ENCODE measurements at places on chromosomes 6 and 20.

- DNase-seq = no peak
Observed at GRCh38 chr6:17470202-17470937, 77.0 kb downstream of the CAP2 start.

DNA sequence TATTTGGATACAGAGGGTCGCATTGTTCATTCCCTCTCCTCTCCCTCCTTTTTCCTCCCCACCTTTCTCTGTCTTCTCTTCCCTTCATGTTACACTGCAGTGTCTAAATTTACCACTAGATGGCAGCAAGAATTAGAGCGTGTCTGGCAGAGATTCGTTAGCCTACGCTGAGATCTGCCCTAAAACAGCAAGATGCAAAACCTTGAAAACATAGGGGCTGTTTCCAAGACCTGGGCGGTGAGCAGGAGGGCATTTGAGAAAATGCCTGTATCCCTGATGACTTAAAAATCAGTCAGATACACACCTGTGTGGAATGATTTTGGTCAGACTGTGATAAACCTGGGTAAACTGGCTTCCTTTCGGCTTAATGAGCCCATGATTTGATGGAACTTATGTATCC, 101.5 kb upstream of the ISM1 start:
- peak; percentile 61 for DNase-seq

GRCh38 chr6:35919827-35920751, 809 bp downstream of the SRPK1 start:
- peak; percentile 88 for DNase-seq

DNA sequence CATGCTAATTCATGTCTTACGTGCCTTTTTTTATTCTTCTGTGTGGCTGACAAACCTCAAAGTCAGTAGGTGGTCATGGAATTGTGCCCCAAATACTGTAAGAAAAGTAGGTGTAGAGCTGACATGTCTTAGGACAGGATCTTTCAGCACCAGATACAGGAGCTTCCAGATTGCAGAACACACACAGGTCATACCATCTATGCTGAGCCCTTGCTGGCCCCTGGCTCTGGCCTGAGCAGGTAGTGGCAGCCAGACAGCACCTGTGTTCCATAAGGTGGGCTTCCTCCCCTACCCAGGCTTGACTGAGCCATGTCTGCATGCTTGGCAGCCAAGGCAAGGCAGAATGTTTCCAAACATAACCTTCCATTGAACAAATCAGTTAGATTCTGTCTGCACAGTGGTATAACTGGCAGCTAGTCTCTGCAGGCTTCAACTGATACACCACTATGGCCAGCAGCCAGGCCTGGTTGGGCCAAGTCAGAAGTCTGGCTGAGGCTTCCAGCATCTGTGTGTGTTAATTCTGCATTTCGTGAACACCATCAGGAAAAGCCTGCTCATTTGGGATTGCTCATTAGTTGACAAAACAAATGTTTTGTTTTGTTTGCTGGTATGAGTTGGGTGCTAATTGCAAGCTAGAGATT, 366.5 kb downstream of the FOXA2 start:
- DNase-seq = no peak

- DNase-seq = peak; percentile 96
Observed at GRCh38 chr20:50292591-50293283, 102.1 kb downstream of the CEBPB start.

DNA sequence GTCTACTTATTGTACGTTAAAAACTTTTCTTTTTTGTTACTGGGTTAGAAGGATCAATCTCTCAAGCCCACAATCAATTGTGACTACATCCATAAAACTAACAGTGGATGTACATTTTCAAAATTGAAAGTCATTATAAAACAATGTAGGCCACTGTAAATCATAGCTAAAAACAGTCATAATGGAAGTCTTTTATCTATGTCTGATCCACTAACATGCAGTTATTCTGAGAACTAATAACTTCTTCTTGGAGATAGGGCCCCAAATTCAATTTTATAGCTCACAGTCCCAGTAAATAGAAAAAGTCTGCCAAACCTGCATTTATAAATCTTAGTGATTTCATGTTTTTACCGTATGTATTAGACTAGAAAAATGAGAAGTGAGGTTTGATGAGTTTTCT, 187.3 kb upstream of the MMS22L start:
- no peak for DNase-seq

DNA sequence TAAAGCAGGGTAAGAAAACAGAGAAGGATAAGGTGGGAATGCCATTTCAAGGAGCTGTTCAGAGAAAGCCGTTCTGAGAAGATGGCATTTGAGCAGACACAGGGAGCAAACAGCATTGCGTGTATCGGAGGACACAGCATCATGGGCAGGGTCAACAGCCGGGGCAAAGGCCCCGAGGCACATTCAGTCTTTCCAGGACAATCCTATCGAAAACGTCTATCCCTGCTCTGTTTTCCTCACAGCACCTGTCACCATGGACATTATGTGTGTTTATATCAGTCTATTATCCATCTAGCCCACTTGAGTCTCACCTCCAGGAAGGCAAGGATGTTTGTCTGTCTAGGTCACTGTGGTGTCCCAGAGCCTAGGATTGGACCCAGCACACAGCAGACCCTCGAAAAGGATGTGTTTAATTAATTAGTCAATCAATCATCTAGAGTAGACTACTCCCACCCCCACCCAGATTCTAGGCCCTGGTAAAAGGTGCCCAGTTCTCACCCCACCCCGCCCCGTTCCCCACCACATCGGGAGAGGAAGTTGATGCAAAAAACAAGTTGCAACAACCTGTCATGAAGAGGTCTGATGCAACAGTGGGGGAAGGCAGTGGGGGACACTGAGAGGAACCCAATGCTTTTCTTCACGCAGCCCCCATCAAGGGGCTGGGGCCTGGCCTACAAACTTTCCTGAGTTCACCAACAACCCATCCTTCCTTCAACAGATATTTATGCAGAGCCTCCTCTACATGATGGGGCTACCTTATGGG, 66.6 kb downstream of the PREX1 start:
- no peak for DNase-seq

DNA sequence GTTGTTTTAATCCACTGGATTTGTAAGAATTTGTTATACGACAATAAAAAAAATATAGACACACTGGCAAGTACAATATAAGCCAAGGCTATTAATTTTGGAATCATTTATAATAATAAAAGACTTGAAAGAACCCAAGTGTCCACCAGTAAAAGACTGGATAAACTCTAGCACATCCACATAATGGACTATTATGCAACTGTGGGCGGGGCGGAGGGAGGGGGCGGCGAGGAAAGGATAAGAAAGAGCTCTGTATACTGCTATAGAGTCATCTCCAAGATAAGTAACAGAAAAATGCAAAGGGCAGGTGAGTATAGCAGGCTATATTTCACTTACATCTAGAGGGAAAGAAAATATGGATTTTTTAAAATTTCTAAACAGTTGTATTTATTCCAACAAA, 123.3 kb downstream of the TBC1D32 start:
- no peak for DNase-seq

DNA sequence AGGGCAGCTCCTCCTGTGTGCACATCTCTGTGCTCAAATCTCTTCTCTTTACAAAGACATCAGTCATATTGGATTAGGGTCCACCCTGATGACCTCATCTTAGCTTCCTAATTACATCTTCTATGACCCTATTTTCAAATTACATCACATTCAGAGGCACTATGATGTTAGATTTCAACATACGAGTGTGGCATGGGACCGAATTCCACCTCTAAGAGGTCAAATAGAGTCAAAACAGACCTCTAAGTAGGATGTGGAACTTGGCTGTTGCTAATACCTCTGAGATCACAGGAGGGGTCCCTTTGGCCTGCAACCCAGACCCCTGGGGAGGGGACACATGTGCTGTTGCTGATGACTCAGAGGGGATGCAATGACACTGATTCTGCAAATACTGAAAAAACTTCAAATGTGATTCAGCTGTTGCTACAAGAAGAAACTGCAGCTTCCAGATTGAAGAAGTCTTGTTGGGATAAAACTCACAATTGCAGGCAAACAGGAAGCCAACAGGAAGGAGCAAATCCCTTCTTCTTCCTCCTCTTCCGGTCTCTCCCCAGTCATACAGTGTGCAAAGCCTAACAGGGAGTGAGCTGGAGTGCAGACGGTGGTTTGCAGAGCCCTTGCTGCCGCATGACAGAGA, 216.2 kb downstream of the MYLK4 start:
- DNase-seq = no peak

DNA sequence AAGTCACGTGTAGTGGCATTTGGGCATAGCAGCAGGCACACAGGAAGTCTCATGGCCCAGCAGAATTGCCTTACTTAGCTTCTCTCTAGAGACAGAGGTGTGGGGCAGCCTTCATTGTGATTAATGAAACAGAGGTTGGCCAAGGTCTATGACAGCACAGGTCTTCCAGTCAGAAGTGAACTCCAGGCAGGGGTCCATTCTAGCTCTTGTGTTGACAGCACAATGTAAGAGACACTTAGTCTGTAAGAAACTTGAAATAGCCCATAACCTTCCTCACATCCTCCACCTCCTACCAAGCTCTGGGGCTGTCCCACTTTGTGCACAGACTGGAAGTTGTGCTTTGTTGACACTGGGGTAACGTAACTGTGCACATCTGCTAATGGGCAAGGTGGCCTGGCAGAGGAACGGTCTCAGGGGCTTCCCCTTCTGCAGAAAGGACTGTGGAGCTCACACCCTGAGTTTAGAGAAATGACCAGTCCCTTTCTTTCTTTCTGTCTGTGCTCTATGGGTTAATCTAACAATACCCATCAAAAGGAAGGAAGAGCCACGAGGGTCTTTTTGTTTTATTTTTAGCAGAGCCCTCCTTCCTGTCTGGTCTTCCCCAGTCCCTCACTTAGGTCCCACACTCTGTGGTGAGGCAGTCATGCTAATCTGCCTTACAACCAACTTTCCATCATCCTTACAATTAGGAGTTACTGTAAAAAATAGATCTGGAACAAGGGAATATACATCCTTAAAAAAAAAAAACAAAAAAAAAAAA, 35.6 kb upstream of the TAGAP start:
- no peak for DNase-seq

DNA sequence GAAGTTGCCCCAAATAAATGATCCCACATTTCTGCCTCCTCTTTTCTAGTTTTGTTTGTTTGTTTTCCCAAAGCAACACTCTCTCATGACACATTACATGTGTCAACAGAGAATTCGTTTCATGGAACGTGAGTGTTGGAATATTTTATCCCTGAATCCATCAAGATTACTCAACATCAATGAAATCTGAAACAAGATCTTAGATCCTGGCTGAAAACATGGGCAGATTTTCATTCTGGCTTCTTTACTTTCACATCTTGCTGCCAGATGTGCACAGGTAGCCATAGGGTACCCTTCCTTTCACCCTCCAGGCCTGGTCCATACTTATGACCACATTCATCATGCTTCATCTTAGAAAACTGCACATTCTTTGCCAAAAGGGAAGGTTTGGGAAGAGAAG, 347.0 kb downstream of the DOK5 start:
- DNase-seq = no peak

- DNase-seq = no peak
Observed at GRCh38 chr20:57256205-57256604, 10.2 kb downstream of the BMP7 start.

DNA sequence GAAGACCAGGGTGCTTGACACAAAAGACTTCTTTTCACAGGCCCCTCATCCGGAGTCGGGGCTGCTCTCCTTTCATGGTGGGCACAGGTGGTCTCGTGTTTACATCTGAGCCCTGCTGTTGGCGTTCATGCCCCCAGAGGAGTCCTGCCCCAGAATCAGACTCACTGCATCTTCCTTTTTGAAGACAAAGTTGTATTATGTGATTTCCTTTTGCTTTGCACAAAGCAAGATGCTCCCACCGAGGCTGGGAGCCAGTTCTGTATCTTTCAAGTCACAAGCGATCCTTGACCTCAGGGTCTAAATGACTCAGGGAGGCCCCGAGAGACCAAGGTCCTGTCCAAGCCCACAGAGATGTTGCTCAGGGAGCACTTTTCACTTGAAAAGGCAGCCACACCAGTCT, 330.5 kb downstream of the THBS2 start:
- DNase-seq = no peak

DNA sequence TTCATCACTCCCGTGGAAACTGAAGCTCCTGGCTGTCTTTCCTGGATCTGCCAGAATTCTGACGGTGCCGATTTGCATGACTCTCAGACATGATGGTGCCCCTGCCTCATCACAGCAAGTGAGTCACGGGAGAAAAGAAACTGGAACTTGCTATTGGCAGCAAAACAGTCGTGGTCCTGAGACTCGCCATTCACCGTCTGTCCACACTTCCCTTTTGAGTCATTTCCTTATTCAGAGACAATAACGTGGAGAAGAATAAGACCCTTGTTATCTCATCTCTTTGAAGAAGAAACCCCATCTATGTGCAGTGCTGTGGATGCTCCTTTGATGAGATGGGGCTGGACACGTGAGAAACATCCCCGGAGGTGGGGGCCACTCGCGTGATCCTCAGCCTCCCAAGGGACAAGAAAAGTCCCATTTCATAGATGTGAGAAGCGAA, 4.2 kb downstream of the GPR31 start:
- DNase-seq = no peak

- no peak for DNase-seq
Observed at GRCh38 chr6:161037873-161038228, 46.3 kb downstream of the MAP3K4 start.

- DNase-seq = no peak
Observed at GRCh38 chr6:5765141-5765760, 241.5 kb downstream of the NRN1 start.

- DNase-seq = no peak
Observed at GRCh38 chr20:19457611-19458010, 245.2 kb downstream of the SLC24A3 start.

GRCh38 chr20:61289166-61289565, 37.1 kb downstream of the CDH4 start:
- no peak for DNase-seq

- DNase-seq = peak; percentile 98
Observed at GRCh38 chr20:17849901-17850683, 118.5 kb downstream of the SNX5 start.

- DNase-seq = peak; percentile 40
Observed at GRCh38 chr6:166058064-166058739, 109.4 kb downstream of the TBXT start.

- DNase-seq = peak; percentile 37
Observed at GRCh38 chr6:105509506-105510331, 106.8 kb upstream of the PREP start.

- peak; percentile 15 for DNase-seq
Observed at GRCh38 chr6:16273256-16273655, 34.9 kb downstream of the GMPR start.

- peak; percentile 91 for DNase-seq
Observed at GRCh38 chr6:35370124-35370741, 27.9 kb downstream of the PPARD start.

- DNase-seq = peak; percentile 50
Observed at GRCh38 chr6:111564482-111564945, 41.2 kb downstream of the TRAF3IP2 start.

GRCh38 chr6:41256383-41256782, 28.2 kb downstream of the TREML4 start:
- no peak for DNase-seq

DNA sequence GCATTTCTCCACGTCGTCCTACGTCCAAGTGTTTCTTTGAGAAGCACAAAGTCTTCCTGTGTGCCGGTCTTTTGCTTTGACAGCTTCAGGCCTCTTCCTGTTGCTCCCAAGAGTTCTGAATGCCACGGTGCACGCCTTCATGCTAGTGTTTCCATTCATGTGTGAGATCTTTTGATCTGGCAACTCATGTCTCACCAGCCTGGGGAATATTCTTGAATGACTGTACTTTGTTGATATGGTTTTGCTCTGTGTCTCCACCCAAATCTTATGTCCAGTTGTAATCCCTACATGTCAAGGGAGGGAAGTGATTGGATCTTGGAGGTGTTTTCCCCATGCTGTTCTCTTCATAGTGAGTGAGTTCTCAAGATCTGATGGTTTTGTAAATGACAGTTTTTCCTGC, 129.6 kb upstream of the THBS2 start:
- no peak for DNase-seq

GRCh38 chr6:109488001-109488400, 5.0 kb upstream of the ZBTB24 start:
- DNase-seq = no peak
